ENCODE measurements at places on chromosomes 5 and 9. TPM values are rescaled to one million over a fixed set of nuclear protein-coding genes. Genes with fewer than 3 reads are reported as not detected.

Gene SAPCD2
- 5.4 TPM for polyA plus RNA-seq

GRCh38 chr5:178277346-178277745, 44.7 kb upstream of the PHYKPL start:
- no peak for DNase-seq

- no peak for DNase-seq
These were observed 221.1 kb downstream of the ISL1 start for GRCh38 chr5:51604324-51604723.

DNA sequence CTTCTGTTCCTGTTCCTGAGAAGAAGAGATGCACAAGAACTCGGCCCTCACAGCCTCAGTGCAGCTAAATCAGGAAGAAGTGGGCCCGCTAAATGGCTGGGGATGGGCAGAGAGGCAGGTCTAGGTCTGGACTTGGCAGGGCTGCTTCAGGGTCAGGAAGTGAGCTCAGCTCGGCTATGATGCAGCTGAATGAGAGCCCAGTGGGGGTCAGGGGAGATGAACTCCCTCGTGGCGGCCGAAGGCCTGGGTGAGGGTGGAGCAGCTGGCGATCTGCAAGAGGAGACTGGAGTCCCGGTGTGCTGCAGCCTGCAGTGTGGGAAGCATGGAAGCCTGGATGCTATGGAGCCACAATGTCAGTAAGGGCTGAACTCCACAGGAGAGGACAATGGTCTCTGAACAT, 466.2 kb downstream of the SPOCK1 start:
- DNase-seq = no peak

Data from right renal pelvis (tissue), 4 donors.